ENCODE measurements at places on chromosomes 3 and 15.

DNA sequence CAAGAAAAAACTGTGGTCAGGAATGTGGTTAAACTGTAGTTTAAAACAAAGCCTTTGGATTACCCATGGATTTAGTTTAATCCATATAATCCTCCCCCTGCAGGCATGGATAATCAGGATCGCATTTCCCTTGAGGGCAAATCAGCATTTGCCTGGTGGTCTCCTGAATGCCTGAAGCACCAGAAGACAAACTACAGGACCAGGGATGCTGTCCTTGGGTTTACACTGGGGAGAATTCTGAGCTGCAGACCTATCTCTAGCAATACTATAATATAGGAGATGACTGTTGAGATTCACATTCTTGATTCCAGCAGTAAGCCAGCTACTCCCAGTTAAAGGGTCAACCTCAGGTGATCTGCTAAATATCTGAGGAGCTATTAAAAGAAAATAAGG is 10.6 kb downstream of the PIK3CB start:
- H3K4me3 ChIP-seq: no peak overlapping the region
- no peak overlapping the region for H3K27ac ChIP-seq
- peaks cover 14% of the 10 kb centered on the region for H3K36me3 ChIP-seq
- DNase-seq: no peak
- no peaks in the 10 kb centered on the region for H3K27me3 ChIP-seq
- no peaks in the 10 kb centered on the region for H3K4me1 ChIP-seq

DNA sequence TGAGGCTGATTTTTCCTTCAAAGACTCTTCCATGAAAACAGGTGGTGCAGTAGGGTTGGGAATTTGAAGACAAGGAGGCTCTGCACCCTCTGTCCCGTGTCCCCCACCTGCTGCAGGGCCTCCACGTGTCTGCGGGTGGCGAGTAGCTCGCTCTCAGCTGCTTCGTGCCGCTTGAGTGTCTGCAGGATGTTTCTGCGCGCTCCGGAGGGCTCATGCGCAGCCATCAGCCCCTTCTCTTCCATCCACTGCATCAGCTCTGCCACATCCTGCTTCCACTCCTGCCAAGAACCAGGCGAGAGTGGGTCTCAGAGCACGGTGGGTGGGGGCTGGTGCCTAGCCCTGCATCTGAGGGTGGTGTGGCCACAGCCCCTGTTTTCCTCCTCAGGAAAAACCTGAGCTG is 17.8 kb downstream of the SPTBN5 start:
- no peak overlapping the region for H3K4me3 ChIP-seq
- H3K36me3 ChIP-seq: no peaks in the 10 kb centered on the region
- peaks cover 5% of the 10 kb centered on the region for H3K27me3 ChIP-seq
- no peak overlapping the region for H3K27ac ChIP-seq

GRCh38 chr15:61057376-61057775 is 171.7 kb downstream of the RORA start:
- DNase-seq: no peak
- H3K4me1 ChIP-seq: peaks cover 12% of the 10 kb centered on the region
- no peak overlapping the region for H3K27ac ChIP-seq
- no peaks in the 10 kb centered on the region for H3K27me3 ChIP-seq
- H3K4me3 ChIP-seq: no peak overlapping the region

DNA sequence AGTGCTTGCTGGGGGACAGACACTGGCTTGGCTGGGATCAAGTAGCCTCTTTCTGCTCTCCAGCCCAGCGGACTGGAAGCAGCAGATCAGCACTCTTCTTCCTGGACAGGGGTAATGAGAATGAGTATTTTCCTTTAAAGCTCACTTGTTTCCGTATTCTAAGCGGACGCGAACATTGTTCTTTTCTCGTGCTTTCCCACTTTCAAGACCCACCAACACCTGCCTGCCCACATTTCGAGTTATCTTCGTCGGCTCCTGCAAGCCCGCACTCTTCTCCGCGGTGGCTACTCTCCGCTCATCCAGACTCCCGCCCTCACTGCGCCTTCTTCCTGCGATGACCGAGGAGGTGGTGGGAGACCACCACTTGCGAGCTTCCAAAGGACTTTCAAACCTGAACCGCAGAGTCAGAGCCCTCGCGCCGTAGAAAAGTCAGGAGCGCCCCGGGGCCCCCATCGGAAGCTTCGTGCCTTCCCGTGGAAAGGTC is 1.6 kb upstream of the PPM1L start:
- H3K4me1 ChIP-seq: peaks cover 31% of the 10 kb centered on the region
- peak overlapping the region; percentile 98 for H3K4me3 ChIP-seq
- H3K36me3 ChIP-seq: peaks cover 4% of the 10 kb centered on the region
- peak; percentile 35 for DNase-seq
- peaks cover 13% of the 10 kb centered on the region for H3K27me3 ChIP-seq
- peak overlapping the region; percentile 84 for H3K27ac ChIP-seq

- H3K4me3 ChIP-seq: no peak overlapping the region
- no peak overlapping the region for H3K27ac ChIP-seq
- no peaks in the 10 kb centered on the region for H3K27me3 ChIP-seq
- no peaks in the 10 kb centered on the region for H3K36me3 ChIP-seq
- no peak for DNase-seq
Observed at GRCh38 chr3:176739159-176739558, 458.1 kb downstream of the TBL1XR1 start.

DNA sequence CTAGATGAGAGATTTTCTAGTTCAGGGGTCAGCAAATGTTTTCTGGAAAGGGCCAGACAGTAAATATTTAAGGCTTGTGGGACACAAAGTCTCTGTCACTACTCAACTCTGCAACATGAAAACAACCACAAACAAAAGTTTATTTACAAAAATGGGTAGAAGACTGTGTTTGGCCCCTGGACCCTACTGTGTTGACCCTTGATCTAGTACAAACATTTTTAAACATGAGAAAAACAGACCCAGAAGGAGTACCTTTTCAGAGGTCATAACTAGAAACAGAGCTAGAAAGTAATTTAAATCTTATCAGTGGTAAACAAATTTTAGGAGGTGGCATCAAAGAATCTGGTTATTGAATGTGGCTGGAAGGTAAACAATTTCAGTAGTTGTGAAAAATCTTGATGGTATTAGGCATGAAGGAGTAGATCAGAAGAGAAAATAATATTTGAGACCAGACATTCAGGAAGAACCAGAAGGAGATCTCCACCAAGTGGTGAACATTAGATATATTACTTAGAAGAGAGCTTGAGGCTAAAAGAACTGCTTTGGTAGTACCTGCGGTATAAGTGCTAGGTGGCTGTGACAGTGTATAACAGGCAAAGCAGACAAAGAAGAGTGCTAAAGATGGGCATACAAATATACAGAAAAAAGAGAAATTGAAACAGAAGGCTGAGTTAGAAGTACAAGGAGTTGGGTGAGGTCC is 101.7 kb downstream of the NR1I2 start:
- no peak overlapping the region for H3K27ac ChIP-seq
- no peak overlapping the region for H3K4me3 ChIP-seq
- H3K36me3 ChIP-seq: peaks cover 39% of the 10 kb centered on the region
- H3K4me1 ChIP-seq: no peaks in the 10 kb centered on the region
- no peak for DNase-seq

DNA sequence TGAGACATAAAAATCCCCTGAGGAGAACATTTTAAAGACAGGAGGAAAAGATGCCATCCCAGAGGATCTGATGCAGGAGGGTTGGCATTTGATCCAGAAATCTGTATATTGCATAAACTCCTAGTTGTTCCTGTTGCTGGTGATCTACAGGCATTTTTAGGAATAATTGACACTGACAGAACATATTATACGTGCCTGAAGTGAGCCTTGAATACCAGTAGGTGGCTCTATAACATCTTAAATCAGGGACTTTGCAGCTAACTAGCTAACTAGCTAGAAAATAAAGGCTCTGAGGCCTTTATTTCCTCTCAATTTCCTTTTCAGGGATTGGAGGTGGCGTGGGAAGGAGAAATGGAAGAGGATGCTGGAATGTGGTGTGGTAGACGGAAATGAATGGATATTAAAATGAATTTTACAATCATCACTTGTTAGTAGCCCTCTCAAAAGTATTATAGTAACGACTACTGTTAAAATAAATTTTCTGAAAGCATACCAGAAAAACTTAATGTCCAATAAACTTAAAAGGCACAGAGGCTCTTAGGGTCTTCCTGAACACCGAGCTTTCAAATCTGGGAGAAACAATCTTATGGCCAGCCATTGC is 73.8 kb upstream of the ZBED2 start:
- no peak for DNase-seq
- H3K27me3 ChIP-seq: no peaks in the 10 kb centered on the region
- peaks cover 27% of the 10 kb centered on the region for H3K36me3 ChIP-seq
- H3K4me3 ChIP-seq: no peak overlapping the region

- H3K27me3 ChIP-seq: peaks cover 5% of the 10 kb centered on the region
- DNase-seq: no peak
- no peak overlapping the region for H3K27ac ChIP-seq
- H3K4me1 ChIP-seq: peaks cover 26% of the 10 kb centered on the region
- H3K36me3 ChIP-seq: peaks cover 9% of the 10 kb centered on the region
Observed at GRCh38 chr3:36918050-36918449, 26.8 kb downstream of the TRANK1 start.

DNA sequence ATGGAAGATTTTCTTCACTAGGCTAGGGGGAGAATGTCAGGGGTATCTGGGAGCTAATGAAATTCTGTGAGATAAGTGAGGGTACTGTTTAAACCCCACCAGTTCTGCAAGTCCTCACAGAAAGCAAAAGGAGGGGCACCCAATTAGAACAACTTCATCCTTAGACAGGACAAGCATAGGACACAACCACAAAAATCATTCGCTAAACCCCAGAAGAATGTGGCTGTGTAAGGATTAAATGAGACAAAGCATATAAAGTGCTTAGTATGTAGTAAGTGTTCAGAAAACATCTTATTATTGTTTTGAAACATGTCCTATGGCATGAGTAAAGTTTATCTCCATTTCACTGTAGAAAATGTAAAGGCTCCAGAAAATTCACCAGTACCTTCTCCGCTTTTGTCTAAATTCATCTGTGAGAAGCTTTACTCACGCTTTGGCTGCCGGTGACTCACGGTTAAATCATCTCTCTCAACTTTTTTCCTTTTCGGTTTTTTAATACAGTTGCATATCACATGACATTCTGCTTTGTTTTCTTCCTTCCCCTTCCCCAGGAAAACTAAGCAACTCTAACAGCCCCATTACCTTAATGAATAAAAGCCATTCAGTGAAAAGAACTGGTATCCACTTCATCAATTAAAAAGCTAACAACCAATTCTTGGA is 1.7 kb downstream of the CLRN1 start:
- H3K27ac ChIP-seq: no peak overlapping the region
- no peak overlapping the region for H3K4me3 ChIP-seq
- no peaks in the 10 kb centered on the region for H3K4me1 ChIP-seq
- H3K27me3 ChIP-seq: peaks cover 20% of the 10 kb centered on the region

Data from activated CD4-positive, alpha-beta memory T cell treated with anti-CD3 and anti-CD28 coated beads, Interleukin-2, amount 10 ng/mL, durations not matched to agents 7 days and 5 days (primary cell).